Neural progenitor cell (in vitro differentiated cells): ENCODE measurements at places on chromosomes 2 and 18. TPM values are rescaled to one million over a fixed set of nuclear protein-coding genes. Genes with fewer than 3 reads are reported as not detected.

- DNase-seq, result no peak
Observed at GRCh38 chr2:233974530-233975071, 57.4 kb downstream of the TRPM8 start.

Gene TUBA4B
- not detected in 2 replicates for total RNA-seq

- no peak for DNase-seq
Observed at GRCh38 chr18:44651478-44651877, 29.2 kb upstream of the SETBP1 start.

Gene LRP1B
- total RNA-seq, result 0.09 TPM in 1 of 2 replicates, not detected in the other

GRCh38 chr2:233643128-233643527, 6.9 kb downstream of the UGT1A10 start:
- peak; percentile 35 for DNase-seq

Gene TRIM43
- not detected in 2 replicates for total RNA-seq

- no peak for DNase-seq
Observed at GRCh38 chr2:28544922-28545589, 49.2 kb downstream of the PLB1 start.

GRCh38 chr18:56869189-56869777, 218.1 kb downstream of the WDR7 start:
- peak; percentile 51 for DNase-seq

Gene KCNF1
- 0.15 TPM in 1 of 2 replicates, not detected in the other for total RNA-seq

- DNase-seq, result no peak
Observed at GRCh38 chr2:155372969-155373368, 674.5 kb downstream of the KCNJ3 start.

GRCh38 chr2:2831633-2832032, 500.6 kb upstream of the MYT1L start:
- peak; percentile 69 for DNase-seq

Gene DOK6
- 0.43 TPM in 2 replicates for total RNA-seq

DNA sequence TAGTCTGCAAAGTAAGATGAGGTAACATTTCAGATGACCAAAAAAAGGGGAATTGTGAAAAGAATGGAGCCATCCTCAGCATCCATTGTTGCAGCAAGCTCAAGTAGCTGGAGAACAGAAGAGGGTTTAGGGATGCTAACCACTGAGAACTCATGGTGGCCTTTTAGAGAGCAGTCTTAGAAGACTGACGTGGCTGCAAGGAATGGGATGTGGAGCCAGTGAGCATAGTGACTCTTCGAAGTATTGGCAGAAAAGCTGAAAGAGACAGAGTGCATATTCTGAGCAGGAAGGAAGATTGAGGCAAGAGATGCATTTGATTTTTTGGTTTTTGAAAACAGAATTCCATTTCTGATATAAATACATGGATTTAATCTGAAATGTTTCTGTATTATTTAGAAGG, 151.2 kb downstream of the UBE2E3 start:
- no peak for DNase-seq

- no peak for DNase-seq
Observed at GRCh38 chr2:207290833-207291624, 125.3 kb upstream of the KLF7 start.

Gene ESPNL
- 0.58 and 0.59 TPM in 2 replicates for total RNA-seq

DNA sequence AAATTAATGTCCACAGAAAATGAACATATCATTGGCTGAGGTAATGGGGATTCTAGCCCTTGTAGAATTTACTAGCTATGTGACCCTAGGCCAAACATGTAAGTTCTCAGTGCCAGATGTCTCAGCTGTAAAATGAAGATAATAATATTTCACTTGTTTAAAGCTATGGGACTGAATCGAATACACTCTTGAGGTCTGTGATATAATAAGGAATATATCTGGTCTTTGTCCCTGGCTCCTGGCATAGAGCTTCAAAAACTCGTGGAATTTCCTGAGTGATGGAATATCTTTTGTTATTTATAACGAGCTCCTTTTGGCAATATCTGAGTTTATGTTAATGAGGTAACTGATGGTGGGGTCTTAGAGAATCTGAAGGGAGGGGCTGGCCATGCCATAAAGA, 201.4 kb upstream of the CYP26B1 start:
- DNase-seq, result no peak

DNA sequence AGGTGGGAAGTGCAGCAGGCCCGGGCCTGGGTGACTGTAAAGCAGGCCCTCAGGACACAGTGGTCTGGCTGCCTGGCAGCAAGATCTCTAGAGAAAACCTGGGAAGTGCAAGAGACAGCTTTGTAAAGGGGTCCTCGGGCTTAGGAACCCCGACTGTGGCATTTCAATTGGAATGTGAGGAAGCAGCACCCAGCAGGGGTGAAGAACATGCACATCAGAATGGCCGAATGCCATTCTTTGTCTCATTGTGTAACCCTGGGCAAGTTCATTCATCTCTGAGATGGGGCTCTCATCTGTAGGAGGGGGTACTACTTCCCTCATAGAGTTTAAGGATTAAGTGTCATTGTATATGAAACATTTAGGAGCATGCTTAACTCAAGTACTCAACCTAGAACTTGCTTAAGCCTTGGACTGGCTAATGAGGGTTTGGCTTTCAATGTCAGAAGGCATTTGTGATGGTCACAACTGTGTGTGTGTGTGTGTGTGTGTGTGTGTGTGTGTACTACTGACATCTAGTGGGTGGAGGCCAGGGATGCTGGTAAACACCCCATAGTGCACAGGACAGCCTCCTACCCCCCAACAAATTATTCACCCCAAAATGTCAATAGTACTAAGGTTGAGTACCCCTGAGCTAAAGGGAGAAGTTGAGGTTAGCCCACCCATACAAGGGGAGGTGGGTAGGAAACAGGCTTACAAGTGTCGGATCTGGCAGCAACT, 29.3 kb downstream of the MEX3C start:
- peak; percentile 78 for DNase-seq

Gene SCTR
- total RNA-seq, result not detected in 2 replicates

Gene RAD51AP2
- 0.31 and 1.2 TPM in 2 replicates for total RNA-seq

Gene TPGS2
- total RNA-seq, result 262 and 301 TPM in 2 replicates

DNA sequence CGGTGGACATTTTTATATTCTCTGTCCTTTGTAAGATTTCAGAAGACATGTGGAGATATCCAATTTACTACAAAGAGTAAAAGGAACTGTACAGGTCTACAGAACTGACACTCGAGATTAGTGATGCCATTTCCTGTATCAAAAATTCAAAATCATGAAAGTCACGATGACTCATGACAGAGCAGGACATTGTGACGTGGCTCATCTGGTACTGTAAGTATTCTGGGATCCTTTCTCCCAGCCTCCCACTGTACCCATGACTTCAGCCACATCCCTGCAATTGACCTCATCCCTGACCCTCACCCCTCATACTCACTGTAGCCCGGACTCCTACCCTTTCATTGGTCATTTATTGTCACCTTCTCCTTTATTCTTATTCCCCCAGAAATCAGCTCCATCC, 736.5 kb downstream of the EPHA4 start:
- no peak for DNase-seq

Gene MGAT4A
- total RNA-seq, result 6.1 and 8.0 TPM in 2 replicates

DNA sequence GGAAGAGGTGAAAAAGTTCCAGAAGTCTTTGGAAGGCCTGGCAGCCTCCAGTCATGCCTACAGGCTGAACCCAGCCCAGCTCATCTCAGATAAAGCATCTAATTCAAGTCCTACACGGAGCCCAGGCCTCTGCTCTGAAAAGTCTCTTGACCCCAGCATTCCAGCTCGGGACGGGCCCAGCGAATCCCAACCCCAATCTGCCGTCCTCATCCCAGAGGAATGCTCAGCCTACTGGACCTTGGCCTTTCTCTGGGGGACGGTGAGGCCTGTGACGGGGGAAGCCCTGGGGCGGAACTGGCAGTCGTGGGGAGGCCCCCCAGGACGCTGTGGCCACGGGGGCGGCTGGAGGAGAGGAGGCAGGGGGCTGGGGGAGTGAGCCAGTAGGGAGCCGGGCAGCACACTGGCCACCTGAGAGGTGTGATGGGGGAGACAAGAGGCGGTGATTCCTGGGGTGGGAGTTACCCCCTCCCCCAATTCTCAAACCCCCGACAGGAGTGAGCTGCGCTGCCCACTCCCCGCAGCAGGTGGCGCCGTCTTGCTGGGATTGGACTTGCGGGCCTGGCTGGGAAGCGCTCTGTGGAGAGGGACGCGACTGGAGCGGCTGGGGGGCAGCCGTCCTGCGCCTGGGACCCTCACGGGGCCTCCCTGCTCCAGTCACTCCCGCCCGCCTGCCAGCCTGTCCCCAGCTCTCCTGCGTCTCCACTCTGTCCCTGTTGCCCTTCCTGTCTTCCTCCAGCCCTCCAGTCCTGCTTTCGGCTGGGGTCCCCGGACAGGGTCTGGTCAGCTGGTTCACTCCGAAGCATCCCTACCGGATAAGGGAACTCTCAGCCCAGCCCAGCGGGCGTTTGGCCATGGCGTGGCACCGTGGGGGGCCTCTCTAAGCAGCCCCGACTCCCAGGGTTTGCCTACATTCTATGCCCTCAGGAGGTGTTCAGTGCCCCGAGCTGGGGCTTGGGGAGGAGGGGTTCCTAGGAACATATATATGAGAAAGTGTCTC, 182.6 kb upstream of the HAAO start:
- DNase-seq, result peak; percentile 84

- no peak for DNase-seq
Observed at GRCh38 chr18:6591491-6591890, 138.0 kb upstream of the ARHGAP28 start.
